ENCODE measurements at places on chromosomes 7 and 10.

- DNase-seq, result peak; percentile 24
Observed at GRCh38 chr7:95549818-95550529, 46.3 kb downstream of the PDK4 start.

- peak; percentile 70 for DNase-seq
Observed at GRCh38 chr10:80509403-80510161, 28.1 kb upstream of the SH2D4B start.

DNA sequence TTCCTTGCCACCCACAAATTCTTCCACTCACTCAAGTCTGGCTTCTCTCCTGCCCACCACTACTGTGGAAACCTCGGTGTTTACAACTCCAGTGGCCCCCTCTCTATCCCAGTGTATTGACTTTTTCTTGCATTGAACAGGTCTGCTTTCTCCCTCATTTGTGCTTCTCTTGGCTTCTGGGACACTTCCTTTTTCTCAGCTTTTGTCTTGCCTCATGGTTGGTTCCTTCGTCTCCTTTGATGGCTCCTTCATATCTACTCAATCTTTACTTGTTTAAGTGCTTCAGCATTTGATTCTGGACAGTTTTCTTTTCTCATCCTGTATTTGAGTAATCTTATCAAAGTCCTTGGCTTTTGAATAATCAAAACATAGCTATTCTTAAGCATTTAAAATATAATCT, 35.9 kb upstream of the FAM3C start:
- DNase-seq, result no peak

GRCh38 chr7:92313055-92313454, 67.3 kb downstream of the ANKIB1 start:
- DNase-seq, result no peak

DNA sequence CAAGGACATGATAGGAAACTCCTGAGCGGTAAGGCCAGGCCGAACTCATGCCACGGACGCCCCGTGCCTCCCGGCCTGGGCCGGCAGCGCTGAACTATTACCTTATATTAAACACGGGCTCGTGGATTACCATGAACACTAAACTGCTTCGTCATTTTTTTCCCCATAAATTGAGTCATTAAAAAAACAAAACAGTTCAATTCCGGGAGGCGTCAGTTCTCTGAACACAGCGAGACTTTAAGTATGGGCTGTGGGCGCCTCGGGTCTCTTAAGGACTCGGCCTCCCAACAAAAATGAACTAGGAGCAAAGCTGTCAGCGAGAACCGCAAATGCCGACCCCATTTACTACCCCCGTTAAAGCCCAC, 519 bp downstream of the PITRM1 start:
- no peak for DNase-seq

DNA sequence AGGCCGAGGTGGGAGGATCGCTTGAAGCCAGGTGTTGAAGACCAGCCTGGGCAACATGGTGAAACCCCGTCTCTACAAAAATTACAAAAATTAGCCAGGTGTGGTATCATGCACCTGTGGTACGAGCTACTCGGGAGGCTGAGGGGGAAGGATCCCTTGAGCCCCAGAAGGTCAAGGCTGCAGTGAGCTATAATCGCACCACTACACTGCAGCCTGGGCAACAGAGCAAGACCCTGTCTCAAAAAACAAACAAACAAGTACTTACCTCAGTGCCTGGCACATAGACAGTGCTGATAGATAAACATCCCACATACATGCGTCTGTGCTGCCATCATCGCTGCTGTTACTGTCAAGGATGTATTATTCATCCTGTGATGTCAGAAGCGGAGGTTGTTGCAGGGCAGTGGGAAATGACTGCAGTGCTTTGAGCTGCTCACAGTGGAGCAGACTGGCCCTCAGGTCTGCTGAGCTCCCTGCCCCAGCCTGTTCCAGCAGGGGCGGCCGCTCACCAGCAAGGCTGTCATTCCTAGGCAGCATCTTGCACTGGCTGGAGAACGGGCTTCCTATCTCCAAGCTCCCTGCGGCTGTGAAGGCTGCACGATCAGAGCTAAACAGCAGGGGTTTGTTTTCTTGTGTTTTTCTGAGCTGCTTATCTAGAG, 18.6 kb downstream of the FOXK1 start:
- no peak for DNase-seq

GRCh38 chr7:92425311-92425947, 21.9 kb upstream of the GATAD1 start:
- DNase-seq, result no peak

- no peak for DNase-seq
Observed at GRCh38 chr10:4353059-4353655, 472.9 kb upstream of the AKR1E2 start.

GRCh38 chr7:56287429-56288138, 171.4 kb upstream of the NUPR2 start:
- no peak for DNase-seq

GRCh38 chr7:771234-772004, 44.3 kb upstream of the PRKAR1B start:
- DNase-seq, result no peak

- DNase-seq, result no peak
Observed at GRCh38 chr10:58318346-58318745, 16.5 kb upstream of the UBE2D1 start.

GRCh38 chr10:12482587-12482986, 133.2 kb downstream of the CAMK1D start:
- DNase-seq, result no peak

GRCh38 chr7:78159545-78159944, 361.0 kb downstream of the PHTF2 start:
- no peak for DNase-seq

DNA sequence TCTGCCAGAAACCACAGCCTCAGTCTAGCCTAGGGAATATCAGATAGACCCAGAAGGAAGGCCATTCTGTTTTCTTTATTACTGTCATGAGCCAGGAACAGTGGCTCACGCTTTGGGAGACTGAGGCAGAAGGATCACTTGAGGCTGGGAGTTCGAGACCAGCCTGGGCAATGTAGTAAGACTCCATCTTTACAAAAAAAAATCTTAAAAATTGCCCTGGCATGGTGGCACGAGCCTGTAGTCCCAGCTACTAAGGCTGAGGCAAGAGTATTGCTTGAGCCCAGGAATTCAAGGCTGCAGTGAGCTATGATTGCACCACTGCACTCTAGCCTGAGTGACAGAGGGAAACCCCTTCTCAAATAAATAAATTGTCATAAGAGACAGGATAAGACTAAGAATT, 3.7 kb upstream of the ESYT2 start:
- DNase-seq, result no peak

DNA sequence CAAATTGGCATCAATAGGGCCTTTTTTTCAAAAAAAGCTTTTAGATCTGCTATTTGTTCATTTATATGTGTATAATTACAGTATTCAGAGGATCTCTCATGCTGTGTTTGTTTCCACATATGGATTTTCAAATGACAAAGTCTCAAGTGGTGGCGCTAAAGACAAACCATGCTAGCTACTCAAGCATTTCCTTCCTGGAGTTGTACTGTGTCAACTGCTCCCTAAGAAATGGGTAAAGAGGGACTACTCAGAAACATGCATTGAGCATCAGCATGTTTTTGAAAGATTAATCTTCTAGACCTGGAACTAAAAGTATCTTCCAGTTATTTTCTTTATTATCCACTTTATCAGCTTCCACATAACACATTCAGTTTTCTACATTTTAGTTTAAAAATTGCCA, 12.7 kb downstream of the CNTNAP2 start:
- no peak for DNase-seq

GRCh38 chr10:101080933-101081931, 19.4 kb downstream of the KAZALD1 start:
- DNase-seq, result no peak

GRCh38 chr7:107405559-107405958, 64.3 kb upstream of the GPR22 start:
- DNase-seq, result no peak

DNA sequence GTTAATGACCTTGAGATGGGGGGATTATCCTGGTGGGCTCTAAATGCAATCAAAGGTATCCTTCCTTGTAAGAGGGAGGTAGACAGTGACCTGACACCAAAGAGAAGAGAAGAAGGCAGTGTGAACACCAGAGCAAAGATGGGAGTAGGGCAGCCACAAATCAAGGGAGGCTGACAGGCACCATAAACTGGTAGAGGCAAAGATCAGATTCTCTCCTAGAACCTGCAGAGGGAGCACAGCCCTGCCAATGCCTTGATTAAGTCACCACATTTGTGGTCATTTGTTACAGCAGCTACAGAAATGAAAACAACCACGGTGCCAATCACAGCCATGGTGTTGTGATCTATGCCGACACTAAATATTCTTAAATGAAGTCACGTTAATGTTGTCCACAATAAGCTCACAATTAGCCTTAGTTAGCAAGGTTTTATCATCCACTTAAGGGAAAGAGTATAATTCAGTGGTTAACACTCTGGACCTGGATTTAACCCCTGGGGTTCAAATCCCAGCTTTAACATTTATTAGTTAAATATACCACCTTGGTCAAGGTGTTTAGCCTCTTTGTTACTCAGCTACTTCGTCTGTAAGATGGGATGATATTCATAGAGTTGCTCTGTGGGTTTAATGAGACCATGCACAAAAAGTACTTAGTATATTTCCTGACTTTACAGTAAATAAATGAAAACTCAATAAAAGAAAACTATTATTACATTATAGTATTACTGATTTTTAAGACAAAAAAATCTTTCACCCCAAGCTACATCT, 70.8 kb downstream of the SGMS1 start:
- no peak for DNase-seq

DNA sequence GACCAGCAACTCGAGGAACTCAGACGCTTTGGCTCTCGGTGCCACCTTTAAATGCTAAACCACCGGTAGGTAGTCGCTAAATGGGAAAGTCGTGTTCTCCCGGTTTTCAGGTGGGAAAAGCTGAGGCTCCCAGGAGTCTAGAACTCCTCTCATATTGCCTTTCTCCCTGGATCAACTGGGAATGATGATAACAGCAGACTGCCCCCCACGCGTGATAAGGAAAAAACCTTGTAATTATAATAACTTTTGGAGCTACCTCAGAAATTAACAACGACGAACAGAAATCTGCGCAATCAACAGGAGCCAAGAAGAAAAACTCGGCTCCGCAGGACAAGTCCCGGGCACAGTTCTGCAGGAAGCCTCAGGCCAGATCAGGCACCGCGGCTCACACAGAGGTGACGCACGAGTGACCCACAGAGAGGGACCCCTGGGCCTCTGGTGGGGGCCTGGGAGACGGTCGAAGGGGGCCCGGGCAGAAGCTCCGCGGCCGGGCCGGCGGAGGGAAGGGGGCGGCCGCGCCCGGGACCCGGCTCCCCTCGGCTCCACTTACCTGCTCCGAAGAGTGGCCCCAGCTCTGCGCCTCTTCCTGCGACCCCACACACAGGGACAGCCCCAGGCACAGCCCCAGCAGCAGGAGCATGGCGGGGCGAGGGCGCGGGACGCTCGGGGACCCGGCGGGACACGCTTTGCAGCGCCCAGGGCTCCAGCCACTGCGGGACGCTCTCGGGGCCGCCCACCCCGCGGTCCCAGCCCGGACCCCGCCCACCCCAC, at the start of gene ITIH5:
TSS of gene ITIH5 (minus strand) at position 714 of the 771 bp plus-strand sequence. CDS start at position 640, 74 bp downstream.
- no peak for DNase-seq

DNA sequence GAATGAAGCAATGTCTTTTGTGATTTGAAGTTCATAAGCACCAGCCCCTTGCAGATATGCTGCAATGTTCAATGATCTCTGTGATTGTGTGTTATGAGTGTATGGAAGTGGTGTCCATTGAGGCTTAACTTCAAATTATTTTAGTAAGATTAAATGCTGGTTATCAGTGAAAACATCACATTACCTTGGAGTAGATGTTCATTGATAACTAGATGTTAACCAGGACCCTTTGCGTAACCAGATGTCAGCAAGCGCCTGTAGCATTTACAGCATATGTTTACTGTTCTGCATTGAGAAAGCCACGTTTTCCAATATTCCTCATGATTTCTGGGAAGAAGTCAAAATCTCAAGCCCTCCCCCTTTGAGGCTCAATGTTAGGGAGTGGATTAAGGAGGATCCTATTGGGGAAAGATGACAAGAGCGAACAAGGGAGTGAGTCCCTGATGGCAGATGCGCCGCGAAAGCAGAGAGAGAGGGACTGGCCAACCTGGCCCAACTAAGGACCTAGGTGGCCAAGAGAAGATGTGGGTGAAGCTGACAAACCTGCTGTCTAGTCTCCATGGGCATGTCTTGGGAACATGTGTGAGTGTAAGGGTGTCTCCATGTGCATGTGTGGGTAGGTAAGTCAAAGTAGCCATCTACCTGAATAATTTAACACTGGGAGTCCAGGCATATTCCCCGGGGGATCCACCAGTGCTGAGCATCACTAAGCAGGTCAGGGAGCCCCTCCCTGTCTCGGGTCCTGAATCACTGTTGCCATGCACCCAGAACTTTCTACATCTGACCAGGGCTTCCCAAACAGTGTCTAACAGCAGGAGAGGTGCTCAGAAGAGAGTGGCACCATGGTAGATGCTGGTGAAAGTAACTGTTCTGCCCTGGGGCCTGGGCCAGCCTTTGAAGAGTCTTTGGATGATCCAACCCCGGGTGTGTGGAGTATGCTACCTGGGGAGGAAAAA, 141.6 kb upstream of the GDF10 start:
- DNase-seq, result no peak

DNA sequence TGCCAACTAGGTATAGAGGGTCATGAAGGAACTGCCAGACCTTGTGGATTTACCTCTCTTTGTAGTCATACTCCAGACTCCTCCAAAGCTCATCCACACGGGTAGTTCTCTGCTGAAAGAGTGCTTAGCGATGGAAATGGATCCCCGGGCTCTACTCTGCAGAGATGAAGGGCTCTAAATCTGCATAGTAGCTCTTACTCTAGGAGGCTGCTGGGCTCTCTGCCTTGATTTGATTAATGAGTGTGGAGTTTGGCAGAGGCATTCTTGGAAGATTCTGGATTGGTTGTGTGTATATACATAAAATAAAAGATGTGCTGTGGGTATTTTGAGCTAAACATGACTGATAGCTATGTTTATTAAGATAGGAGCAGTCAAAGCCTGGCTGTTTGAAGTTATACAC, 21.3 kb upstream of the CPXM2 start:
- no peak for DNase-seq

DNA sequence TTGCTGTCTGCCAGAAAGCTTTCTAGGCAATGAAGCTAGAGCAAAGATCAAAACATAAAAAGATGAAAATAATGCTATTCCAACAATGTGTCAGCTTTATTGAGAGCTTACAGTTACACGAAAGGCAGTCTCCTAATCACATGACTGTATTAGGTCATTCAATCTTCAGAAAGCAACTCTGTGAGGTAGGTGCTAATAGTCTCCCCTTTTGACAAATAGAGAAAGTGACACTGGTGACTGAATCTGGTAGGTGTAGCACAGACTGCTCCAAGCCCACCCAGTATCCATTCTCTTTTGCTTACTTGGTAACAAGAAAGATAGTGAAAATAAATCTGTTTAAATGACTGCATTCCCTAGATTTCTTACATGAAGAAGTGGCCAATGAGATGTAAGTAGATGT, 58.8 kb downstream of the DGKB start:
- DNase-seq, result no peak
